ENCODE measurements at places on chromosomes 16 and 17.
A peak's percentile ranks its signal among the peaks of the same experiment; 100 is the strongest.

GRCh38 chr17:3957735-3958599 is 6.3 kb downstream of the ATP2A3 start:
- no peak for DNase-seq

DNA sequence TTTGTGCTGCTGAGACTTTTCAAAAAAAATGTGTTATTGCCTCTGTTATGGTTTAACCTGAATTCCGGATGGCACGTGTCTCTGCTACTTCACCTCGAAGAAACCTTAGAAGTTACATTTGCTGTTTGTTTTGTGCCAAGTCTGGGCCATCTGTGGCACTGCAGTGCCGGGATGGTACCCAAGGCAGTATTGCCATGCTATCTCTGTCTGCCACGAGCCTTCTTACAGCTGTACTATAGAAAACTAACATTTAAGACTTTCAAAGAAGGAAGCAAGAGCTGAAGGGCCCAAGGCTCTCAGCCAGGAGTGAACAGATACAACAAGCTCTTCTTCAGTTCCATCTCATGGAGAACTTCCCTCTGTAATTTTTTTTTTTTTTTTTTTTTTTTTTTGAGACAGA is 73.7 kb upstream of the NOL11 start:
- no peak for DNase-seq

DNA sequence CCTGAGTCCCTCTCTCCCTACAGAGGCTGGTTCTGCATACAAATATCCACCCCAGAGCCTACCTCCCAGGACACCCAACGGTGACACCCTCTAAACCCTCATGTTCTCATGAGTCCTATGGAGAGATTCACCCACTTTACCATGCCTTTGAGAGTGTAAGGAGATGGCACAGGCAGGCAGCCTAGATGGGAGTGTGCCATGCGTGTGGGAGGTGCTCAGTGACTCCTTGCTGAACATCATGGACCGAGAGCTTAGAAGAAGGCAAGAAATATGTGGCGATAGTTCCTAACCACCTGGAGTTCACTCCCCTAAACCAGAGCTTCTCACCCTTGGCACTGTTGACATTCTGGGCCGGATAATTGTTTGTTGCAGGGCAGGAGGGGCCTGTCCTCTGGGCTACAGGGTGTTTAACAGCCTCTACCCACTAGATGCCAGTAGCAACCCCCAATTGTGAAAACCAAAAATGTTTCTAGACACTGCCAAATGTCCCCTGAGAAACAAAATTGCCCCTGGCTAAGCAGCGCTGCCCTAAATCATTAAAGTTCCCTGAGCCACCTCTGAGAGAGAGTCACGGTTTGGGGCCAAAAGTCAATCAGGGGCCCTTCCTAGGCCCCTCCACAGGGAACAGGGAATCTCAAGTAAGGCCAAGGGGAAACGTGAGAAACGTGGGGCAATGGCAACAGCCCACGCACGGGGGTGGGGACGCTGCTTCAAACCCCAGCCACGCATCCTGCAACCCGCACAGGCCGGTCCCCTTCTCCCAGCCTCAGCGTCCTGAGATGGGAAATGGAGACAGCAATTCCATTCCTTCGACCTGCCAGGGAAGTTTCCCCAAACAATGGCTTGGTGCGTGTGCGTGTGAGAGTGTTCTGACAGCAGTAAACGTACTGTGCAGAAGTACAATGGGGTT is 66.8 kb downstream of the C16orf78 start:
- no peak for DNase-seq

GRCh38 chr16:8931859-8932258 is 31.8 kb downstream of the USP7 start:
- peak; percentile 24 for DNase-seq

DNA sequence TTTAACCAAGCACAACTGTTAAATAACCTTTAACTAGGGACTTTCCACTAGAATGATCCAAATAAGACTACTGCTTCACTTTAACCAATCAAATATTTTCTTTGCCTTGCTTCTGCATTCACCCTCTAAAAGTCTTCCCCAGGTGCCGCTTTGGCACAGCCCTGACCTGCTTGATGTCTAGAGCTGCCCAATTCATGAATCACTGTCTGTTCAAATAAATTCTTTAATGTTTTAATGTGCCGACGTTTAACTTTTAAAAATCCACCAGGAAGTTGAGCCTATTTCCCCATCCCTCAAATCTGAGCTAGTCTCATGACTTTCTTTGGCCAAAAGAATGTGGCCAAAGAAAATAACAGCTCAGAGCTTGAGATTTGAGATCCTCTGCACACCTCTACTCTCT is 277.8 kb upstream of the SOX9 start:
- DNase-seq, result no peak

All from activated CD4-positive, alpha-beta T cell treated with anti-CD3 and anti-CD28 coated beads for 1 hour (primary cell).